ENCODE measurements at places on chromosomes 13 and 19.

DNA sequence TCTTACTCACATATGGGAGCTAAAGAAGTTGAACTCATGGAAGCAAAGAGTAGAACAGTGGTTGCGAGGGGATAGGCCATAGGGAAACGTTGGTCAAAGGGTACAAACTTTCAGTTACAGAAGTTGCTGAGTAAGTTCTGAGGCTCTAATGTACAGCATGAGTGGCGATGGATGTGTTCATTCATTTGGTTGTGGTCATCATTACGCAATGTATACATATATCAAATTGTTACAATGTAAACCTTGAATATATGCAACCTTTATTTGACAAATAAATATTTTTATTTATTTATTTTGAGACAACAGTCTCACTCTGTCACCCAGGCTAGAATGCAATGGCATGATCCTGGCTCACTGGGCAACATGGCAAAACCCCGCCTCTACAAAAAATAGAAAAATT, 38.7 kb downstream of the ZIC5 start:
- DNase-seq = no peak

DNA sequence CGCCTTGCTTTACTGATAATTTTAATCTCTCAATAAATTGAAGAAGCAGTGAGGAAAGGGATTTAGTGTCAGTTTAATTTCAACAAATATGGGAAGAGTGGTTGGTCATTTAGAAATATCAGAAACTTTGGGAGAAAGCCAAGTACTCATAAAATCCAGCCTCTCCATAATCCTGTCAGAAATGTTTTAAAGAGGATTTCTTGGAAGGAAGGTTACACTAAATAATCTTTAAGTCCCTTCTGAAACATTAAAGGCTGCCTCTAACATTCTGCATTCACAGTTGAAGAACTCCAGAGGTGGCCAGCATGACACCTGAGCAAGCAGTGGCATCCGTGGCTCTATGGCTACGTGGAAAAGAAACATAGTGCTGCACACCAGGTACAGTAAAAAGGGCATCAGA, 378.5 kb downstream of the ENOX1 start:
- no peak for DNase-seq

DNA sequence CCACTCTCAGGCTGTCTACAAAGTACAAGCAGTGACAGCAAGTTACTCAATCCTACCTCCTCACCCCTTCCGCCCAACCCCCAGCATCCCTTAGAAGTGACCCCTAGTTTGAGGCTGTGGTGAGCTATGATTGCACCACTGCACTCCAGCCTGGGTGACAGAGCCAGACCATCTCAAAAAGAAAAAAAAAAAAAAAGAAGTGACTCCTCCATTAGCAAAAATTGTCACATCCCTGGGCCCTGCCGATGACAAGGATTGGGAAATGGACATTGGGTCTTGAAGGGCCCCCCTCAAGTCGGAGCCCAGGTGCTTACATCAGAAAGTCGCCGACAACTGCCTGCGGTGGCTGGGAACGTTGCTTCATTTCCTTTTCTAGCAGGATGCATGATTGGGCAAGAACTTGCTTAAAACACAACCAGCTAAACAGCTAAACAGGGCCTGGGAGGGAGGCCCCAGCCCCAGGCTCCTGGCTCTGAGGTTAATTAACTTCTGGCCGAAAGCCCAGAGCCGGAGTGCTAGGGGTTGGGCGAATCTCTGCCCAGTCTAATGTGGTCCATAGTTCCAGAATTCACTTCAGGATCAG, 15.3 kb downstream of the RAB3D start:
- peak; percentile 51 for DNase-seq

DNA sequence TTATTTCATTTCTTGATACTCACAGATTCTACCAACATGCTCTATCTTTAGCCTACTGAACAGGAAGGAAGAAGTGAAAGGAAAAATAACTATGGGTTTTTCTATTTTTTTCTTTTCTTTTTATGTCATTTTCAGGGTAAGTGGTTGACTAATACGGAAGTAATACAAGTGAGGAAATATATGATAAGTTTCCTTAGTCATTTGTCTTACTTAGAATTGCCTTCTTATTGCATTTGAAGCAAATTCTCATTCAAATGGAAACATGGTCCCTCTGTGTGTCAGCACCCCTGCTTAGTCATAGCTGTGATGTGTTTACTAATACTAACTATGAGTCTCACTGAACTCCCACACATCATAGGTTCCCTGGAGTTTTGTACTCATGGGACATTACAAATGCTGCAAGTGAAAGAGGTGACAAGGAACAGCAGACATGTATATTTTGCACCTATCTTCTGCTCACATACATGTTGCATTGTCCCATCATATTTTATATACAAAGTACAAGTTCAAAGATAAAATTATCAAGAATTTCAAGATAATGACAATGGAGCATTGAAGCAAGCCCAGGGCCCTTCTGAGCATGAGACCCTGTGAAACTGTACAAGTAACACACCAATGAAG, 60.1 kb downstream of the DCT start:
- DNase-seq = no peak

DNA sequence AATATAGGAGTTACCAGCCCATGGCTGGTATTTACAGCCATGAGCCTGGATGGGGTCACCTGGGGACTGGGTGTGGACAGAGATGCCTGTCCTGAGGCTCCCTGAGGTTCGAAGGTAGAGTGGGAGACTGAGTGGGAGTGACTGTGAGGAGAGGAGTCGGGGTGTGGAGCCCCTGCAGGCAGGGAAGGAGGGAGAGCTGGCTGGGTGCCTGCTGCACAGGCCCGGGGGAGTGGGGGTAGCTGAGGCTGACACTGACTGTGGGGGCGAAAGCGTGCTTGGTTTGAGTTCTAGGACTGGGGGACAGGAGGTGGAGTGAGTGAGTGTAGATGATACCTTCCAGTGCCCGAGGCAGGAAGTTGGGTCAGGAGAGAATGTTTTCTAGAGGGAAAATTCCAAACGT, 7.1 kb downstream of the RAB11B start:
- no peak for DNase-seq

- no peak for DNase-seq
Measured at GRCh38 chr19:33292595-33293254, 9.6 kb downstream of the CEBPA start.

- DNase-seq = no peak
Measured at GRCh38 chr13:21322327-21322965, 136.7 kb downstream of the ZDHHC20 start.

DNA sequence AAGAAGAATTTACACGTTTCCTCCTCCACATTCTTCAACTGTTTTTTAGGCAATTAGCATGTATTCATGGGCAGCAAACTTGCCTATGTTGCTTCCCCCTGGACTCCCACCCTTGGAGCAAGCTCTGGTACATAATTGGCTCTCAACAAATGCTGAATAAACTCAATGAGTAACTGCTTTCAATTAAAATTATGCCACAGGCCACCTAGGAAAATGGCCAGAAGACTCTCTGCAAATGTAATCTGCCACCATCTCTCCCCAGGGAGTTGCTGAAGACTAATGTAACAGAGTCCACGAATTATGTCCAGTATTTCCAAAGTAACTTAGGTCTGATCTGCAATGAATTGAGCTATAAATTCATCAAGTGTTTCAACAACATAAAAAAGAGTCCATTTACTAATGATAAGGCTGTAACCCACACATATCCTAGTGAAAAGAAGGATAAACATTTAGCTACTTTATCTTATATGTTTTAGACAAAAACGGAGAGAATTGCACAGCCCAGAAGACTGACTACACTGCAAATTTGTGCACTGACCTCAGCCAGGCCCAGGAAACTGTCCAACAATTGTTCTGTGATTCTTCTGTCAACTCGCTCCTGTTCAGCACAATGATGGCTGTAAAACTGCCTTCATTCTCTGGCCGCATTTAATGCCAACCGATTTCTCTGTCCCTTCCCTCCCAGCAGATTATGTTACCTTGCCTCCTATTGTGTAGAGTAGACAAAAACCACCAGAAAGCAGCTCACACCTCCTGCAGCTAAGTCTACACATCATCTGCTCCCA, 808.6 kb upstream of the ARGLU1 start:
- no peak for DNase-seq
